ENCODE measurements at places on chromosomes 3 and 15.

- DNase-seq = no peak
Measured at GRCh38 chr15:90583471-90584252, 53.9 kb downstream of the CRTC3 start.

DNA sequence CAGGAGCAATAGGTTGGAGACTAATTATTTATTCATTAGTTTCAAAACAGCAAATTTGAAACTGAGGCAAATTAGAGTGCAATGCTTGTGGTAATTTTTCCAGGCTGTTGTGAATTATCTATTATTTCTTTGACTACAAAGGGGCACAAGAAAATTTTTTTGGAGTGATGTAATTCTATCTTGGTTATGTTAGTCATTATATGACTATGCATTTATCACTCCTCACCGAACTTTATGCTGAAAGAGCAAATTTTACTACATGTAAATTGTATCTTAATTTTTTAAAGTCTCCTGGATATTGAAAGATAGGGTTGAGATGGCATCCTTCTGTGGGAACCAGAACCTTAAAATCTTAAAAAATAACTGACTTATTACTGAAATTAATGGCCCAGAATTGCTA, 320.0 kb upstream of the ROBO1 start:
- DNase-seq = no peak

- no peak for DNase-seq
Measured at GRCh38 chr3:76400141-76400540, 614.8 kb upstream of the ZNF717 start.

- DNase-seq = no peak
Measured at GRCh38 chr15:34941831-34942230, 27.7 kb downstream of the AQR start.

DNA sequence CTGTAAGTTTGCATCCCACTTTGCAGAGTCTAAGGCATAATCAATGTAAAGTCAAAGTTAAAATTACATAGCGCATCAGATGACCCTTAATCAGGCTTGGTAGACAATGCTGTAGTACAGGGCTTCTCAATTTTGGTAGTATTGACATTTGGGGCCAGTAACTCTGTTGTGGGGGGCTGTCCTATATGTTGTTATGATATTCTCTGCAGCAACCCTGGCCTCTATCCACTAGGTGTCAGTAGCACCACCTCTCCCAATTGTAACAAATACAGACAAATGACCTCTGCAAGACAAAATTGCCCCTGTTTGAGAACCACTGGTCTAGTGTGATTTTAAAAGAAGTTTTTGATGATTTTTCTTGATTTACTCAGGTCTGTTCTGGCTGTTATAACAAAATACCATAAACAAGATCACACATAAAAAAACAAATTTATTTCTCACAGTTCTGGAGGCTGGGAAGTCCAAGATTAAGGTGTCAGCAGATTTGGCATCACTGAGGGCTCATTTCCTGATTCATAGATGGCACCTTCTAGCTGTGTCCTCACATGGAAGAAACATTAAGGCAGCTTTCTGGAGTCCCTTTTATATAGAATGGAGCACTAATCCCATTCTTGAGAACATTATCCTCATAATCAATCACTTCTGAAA, 37.6 kb upstream of the SLC9A9 start:
- peak; percentile 66 for DNase-seq

DNA sequence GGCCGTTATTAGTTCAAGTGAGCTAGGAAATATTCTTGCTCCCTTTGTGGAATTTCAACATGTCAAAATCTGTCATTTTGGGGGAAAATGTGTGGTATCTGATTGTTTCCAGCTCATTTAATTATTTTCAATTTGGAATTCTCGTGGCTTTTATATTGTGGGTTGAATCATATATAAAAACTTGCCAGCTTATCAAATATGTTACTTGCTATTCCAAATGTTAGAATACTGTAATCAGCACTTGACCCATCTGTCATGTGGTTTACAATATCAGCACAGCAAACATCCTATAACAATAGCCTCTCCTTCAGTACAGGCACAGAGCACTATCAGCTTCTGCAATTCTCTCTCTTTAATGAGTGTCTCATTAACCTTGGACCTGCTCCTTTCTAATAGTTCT, 130.2 kb upstream of the FEZF2 start:
- DNase-seq = peak; percentile 44

DNA sequence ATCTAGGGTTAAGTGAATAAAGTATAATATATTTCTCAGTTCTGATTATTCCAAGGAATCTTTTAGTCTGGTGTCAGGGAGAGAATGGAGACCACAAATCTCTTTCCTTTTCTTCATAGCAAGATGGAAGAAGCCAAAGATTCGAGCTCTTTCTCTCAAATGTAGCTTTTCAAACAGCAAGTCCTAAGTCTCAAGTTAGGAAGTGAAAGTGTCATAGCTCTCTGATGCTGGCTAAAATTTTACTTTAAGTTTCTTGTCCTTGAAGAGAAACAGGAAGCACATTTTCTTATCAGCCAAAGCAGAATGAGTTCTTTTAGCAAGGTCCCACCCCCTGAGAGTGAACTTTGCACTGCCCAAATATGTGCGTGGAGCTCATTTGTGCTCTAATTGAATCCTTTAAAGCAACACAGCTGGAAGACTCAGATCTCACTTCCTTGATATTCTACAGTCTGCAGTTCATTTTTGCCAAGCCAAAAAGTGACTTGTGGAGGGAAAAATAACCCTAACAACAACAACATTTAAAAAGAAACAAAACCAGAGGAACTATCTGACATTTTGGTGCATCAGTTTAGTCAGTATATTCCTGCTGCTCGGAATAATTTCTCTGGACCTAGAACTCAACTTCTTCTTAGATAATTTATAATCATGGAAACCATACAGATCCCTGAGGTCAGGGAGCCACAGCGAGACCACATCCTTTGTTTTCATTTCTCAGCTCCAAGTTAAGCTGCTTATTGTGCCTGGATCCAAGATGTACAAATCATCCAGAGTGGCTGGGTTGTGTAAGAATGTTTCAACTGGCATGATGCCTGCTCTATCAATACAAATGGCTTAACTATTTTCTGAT, 238.7 kb upstream of the P2RY1 start:
- DNase-seq = no peak

GRCh38 chr3:52388933-52389332, 56.0 kb downstream of the SEMA3G start:
- DNase-seq = no peak

- DNase-seq = no peak
Measured at GRCh38 chr15:66225656-66226274, 27.8 kb downstream of the MEGF11 start.
